A673 (cell line): ENCODE measurements at places on chromosomes 6 and 20. TPM values are rescaled to one million over a fixed set of nuclear protein-coding genes. Genes with fewer than 3 reads are reported as not detected.

GRCh38 chr6:37653933-37654565 lies 43.6 kb downstream of the MDGA1 start:
- DNase-seq: peak; percentile 66

- no peak for DNase-seq
These were observed 13.7 kb upstream of the ADRM1 start for GRCh38 chr20:62289131-62289530.

DNA sequence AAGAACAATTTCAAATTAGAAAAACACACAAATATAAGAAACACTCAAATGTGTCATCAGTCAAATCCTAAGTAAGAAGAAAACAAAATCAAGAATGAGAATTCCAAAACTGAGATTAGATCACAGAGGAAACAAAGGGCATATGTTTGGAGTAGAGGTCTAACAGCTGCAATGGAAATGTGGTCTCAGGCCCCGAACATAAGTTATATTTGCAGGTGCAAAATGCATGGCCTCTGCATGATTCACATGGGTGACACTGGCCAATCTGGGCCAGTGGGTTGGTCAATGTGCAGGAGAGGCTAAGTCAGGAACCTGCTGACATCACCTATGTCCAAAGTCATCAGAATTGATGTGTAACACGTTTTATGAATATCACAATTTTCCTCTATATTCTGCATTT lies 108.5 kb upstream of the MAP7 start:
- DNase-seq: no peak

- no peak for DNase-seq
These were observed 22.9 kb downstream of the RUNX2 start for GRCh38 chr6:45351076-45351475.

Gene SLC17A3
- not detected in 2 replicates for total RNA-seq

GRCh38 chr6:64683682-64684081 lies 1023.3 kb downstream of the EYS start:
- DNase-seq: no peak
